ENCODE measurements at places on chromosomes 7 and 10.

DNA sequence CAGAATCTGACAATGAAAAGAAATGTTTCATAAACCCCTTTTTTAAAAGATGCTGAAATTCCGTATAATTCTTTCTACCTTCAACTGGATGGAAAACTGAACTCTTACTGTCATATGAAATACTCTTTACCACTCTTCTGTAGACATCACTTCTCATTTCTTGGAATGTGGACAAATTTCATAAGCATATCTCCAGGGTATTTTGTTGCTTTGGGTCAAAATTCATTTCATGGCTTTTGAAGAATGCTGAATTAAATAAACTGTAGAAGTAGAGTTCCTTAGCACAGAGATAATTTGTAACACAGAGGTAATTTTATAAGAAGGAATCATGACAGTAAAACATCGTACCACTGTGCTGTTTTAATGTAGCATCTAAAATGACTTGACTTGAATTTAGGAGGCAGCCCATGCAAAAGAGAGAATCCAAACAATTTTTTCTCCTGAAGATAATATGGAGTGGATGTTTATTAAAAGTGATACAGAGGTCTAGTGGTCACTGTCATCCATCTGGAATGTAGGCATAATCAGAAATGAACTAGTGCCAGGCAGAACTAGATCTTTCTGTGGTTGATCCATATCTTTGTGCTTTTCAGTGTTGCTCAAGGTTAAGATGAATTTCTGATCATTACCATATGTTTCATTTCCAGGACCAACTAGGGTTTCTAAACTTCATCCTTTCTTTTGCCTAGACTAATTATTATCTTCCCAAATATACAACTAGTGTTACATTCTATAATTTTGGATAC, 492.0 kb downstream of the KIF20B start:
- H3K27me3 ChIP-seq = no peaks in the 10 kb centered on the region
- DNase-seq = no peak
- no peaks in the 10 kb centered on the region for H3K4me1 ChIP-seq
- no peak overlapping the region for H3K4me3 ChIP-seq

GRCh38 chr7:91288208-91288824, 24.1 kb downstream of the FZD1 start:
- no peaks in the 10 kb centered on the region for H3K27me3 ChIP-seq
- no peaks in the 10 kb centered on the region for H3K36me3 ChIP-seq
- no peak for DNase-seq
- H3K27ac ChIP-seq = no peak overlapping the region
- H3K4me1 ChIP-seq = no peaks in the 10 kb centered on the region

- no peaks in the 10 kb centered on the region for H3K36me3 ChIP-seq
- no peaks in the 10 kb centered on the region for H3K27me3 ChIP-seq
- H3K4me1 ChIP-seq = no peaks in the 10 kb centered on the region
- no peak for DNase-seq
Measured at GRCh38 chr7:119254742-119255141, 1018.2 kb upstream of the KCND2 start.

- no peak for DNase-seq
- no peaks in the 10 kb centered on the region for H3K4me1 ChIP-seq
- no peak overlapping the region for H3K27ac ChIP-seq
- H3K36me3 ChIP-seq = no peaks in the 10 kb centered on the region
- H3K27me3 ChIP-seq = no peaks in the 10 kb centered on the region
Measured at GRCh38 chr7:18361756-18362155, 133.8 kb upstream of the HDAC9 start.

GRCh38 chr10:23189024-23189423, 3.1 kb upstream of the PTF1A start:
- DNase-seq = no peak
- H3K4me3 ChIP-seq = no peak overlapping the region

DNA sequence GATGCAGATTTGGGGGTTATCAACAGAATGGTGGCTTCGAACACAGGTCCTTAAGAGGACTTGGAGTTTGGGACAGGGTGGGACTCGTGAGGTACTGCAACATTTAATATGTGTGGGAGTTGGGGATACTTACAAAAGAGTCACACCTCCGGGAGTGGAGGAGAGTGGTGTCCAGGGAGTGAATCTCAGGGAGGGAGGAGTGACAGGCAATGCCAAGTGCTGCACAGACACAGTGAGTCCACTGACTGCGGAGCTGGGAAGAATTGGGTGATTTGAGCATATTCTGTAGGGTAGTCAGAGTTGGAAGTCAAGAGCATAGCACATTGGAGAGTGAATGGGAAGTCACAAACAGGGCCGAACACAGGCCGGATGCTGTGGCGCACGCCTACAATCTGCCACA, 5.1 kb downstream of the UBE3C start:
- H3K36me3 ChIP-seq = peaks cover 6% of the 10 kb centered on the region
- no peak overlapping the region for H3K4me3 ChIP-seq
- H3K4me1 ChIP-seq = peaks cover 54% of the 10 kb centered on the region
- no peaks in the 10 kb centered on the region for H3K27me3 ChIP-seq
- H3K27ac ChIP-seq = no peak overlapping the region

GRCh38 chr10:49179699-49180443, 8.3 kb downstream of the TMEM273 start:
- peak overlapping the region; percentile 15 for H3K27ac ChIP-seq
- no peak overlapping the region for H3K4me3 ChIP-seq
- peaks cover 32% of the 10 kb centered on the region for H3K4me1 ChIP-seq
- H3K36me3 ChIP-seq = no peaks in the 10 kb centered on the region
- DNase-seq = no peak

DNA sequence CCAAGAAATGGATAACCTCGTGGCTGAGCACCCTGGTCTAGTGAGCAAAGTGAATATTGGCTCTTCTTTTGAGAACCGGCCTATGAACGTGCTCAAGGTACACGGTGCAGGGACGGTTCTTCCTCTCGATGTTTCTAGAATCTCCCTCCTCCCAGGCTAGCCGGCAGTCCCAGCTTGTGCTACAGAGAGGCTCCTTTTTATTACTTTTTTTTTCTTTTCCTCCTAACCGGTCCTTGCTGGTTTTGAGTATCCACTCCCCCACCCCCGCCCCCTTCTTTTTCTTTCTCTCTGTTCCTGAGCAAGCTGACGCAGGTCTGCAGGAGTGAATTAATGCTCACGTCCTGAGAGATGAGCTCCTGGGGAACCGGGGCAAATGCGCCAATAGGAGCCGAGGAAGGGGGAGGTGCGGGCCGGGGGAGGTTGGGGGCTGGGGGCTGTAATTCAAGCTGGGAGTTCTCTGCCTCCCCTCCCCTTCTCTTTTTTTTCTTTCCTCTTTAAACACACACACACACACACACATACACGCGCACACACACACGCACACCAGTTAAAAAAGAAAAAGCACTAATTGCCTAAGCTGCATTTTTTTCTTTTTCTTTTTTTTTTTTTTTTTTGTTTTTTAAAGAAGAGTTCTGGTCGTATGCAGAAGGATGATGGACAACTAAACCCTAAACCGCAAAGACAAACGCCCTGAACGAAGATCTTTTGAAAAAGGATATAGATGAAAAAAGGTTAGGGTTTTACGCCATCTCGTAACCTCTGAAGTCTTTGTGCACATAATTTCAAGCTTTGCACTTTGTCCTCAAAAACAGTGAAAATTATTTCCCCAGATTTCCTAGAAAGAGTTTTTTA, 6.6 kb downstream of the CPA2 start:
- H3K27me3 ChIP-seq = no peaks in the 10 kb centered on the region
- no peak for DNase-seq
- peaks cover 5% of the 10 kb centered on the region for H3K4me1 ChIP-seq
- peak overlapping the region; percentile 24 for H3K4me3 ChIP-seq

DNA sequence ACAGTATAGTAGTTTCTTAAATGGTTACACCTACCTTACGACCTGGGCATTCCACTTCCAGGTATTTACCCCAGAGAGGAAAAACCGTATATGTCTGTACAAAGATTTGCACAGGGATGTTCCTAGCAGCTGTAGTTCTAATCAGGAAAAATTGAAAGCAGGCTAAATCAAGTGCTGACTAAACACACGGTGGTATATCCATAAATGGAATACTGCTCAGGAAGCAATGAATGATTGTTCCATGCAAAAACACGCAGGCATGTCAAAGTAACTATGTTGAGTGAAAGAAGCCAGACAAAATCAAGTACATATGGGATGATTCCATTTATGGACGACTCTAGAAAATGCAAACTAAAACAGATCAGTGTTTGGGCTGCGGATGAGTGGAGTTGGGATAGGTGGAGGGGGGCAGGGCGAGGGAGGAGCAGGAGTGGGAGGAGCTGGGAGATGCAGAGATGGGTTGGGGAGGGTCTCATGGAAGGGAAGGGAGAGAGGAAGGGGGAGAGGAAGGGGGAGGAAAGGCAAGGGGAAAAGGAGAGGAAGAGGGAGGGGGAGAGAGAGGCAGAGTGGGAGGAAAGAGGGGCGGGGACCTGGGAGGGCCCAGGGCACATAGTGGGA, 484 bp upstream of the MSRB2 start:
- peak overlapping the region; percentile 54 for H3K27ac ChIP-seq
- H3K4me3 ChIP-seq = no peak overlapping the region
- no peaks in the 10 kb centered on the region for H3K27me3 ChIP-seq
- no peak for DNase-seq

Data from T-cell (primary cell).